ENCODE measurements at places on chromosomes 6 and 20.
A peak's percentile ranks its signal among the peaks of the same experiment; 100 is the strongest.

DNA sequence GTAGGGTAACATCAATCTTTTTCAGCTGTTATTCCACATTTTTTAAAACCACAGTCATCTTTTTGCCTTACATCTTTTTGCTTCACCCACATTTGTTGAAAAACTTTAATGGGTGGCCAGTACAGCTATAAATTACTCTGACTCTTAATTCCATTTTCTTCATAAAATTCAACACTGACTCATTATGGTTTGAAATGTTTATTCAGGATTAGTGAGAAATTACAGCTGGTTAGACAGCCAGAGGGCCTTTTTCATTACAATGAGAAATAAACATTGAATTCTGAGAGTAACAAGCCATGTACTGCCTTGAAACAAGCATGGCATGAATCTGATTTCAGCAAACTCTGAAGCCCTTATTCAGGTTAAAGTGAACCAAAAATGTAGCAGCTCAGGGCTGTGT is 19.5 kb downstream of the NDUFAF4 start:
- DNase-seq, result no peak

GRCh38 chr6:129492260-129492659 is 217.7 kb downstream of the ARHGAP18 start:
- DNase-seq, result no peak

GRCh38 chr6:120103618-120104017 is 754.1 kb upstream of the MAN1A1 start:
- no peak for DNase-seq

GRCh38 chr20:64247307-64247618 is 8.3 kb upstream of the PCMTD2 start:
- DNase-seq, result no peak

GRCh38 chr20:32019156-32019510 is 8.9 kb downstream of the CCM2L start:
- DNase-seq, result peak; percentile 50

- no peak for DNase-seq
These were observed 67.9 kb upstream of the MAP7 start for GRCh38 chr6:136618086-136618485.

DNA sequence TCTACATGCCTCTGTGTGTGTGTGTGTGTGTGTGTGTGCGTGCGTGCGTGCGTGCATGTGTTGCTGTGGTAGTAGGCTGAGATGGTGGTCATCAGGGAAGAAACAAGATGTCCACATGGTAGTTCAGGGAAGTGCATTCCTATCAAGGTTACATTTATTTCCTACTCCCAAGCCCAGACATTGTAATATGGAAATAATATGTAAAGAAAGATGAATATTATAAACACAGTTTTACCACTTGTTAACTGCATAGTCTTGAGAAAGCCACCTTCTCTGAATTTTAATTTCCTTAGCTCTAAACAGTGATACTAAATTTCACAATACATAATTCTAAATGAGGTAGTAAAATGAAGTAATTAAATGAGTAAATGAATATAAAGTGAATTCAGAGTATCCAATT is 14.0 kb downstream of the MEI4 start:
- DNase-seq, result no peak

DNA sequence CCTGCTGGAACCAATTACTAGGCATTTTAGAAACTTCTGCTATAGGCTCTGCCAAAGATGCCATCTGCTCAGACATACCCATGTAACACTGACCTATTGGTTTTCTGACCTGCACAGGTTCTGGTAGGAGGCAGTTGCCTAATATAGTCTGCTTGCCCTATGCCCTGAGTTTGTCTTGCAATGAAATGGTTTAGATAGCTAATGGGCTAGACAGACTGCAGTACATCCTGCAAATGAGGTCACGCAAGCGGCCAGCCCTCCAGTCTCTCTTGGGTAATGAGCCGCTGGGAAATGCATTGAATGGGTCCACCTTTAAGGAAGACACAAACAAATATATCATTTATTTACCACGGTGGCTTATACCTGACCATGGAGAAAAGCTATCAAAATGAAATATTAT is 90.6 kb upstream of the B3GAT2 start:
- DNase-seq, result no peak

DNA sequence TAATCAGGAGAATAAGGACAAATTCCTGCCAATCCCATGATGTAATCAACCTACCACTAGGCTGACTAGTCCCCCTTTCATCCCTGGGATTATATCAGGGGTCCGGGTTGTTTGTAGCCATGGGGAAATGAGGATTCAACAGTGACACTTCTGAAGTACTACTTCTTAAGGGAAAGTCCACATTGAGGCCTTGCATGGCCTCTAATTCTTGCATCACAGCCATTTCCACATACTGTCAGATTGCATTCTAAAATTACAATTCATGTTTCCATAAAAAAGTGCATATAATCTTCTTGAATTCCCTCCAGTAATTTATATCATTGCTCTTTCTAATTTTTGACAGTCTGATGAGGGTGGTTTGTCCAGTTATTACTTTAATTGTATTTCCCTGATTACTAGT is 184.2 kb downstream of the PHF3 start:
- DNase-seq, result no peak

- DNase-seq, result no peak
These were observed 306.3 kb downstream of the LAMA2 start for GRCh38 chr6:129189266-129189665.

DNA sequence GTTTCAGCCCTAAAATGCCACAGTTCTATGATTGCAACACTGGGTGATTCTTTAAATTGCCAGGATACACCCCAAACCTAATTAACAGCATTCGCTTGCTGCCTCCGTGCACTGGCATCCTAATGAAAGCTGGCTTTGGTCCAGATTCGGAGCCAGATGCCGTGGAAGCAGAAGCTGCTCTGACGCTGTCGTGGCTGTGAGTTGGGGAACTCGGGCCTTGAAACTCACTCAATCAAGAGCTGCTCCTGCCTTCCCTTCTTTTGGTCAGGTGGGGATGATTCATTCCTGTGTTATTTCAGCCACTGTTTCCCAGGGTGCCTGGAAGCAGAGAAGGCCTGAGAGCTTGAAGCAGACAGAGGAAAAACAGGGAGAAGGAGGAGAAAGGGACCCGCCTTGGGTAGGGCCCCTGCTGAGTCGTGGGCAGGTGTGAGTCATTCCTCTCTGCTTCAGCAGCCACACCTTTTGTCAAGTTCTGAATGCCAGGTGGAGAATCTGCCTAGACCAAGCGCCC is 36.2 kb upstream of the DSP start:
- DNase-seq, result peak; percentile 96

GRCh38 chr20:62659488-62660239 is 17.4 kb downstream of the SLCO4A1 start:
- DNase-seq, result no peak

DNA sequence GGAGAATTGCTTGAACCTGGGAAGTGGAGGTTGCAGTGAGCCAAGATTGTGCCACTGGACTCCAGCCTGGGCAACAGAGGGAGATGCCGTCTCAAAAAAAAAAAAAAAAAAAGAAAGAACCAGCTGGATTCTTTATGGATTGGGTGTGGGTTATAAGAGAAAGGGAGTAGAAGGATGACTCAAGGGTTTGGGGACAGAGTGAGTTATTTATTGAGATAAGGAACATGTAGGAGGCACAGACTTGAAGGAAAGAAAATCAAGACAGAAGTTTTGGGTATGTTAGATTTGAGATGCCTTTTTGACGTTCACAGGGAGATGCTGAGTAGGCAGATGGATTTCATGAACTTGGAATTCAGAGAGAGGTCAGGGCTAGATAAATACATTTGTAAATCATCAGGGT is 47.6 kb downstream of the KIZ start:
- no peak for DNase-seq

DNA sequence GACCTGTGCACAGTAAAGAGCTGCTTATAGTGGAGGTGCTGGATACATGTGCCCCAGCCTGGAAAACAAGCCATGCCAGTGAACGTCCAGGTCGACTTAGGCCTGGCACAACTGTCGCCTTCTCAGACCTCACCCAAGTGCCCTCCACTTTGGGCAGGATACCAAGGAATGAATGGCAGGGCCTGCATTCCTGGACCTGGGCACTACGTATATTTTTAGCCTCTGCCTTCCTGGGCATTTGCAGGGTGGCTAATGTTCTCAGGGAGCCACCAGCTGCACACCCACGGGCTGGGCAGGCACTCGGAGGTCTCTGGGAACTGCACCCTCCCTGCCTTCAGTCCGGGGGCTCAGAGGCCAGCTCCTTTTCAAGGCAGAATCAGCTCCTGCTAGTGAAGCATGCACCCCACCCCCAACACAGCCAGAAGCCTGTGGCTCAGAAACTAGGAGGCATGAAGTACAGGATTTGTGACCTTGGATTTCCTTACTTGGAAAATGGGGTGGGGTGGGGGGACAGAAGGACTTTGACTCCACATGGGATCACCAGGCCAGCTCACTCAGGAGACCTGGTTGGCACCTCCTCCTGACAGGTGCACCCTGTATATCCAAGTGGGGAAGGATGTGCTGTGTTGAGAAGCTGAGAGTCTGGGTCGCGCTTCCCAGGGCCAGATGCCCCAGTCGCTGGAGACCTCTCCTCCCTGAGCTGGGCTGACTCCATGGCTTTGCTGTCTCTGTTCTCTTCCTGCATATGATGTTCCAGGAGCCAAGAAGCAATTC is 2.5 kb upstream of the LSM14B start:
- no peak for DNase-seq

- no peak for DNase-seq
These were observed 699.7 kb downstream of the DHX35 start for GRCh38 chr20:39661833-39662232.

DNA sequence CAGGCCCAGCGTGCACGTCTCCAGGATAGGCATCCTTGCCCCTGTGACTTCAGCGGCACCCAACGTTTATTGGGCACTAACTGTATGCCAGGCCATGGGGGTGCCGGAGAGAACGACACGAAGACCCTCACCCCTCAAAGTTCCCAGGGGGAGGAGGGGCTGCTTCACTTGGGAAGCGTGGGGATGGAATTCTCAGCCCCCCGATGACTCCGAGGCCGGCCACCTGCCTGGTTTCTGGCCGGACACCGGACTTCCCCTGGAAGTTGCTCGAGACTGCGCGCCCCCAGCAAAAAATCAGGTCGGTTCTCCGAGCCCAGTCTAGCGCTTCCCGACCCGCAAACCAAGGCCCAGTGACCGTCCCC is 275 bp upstream of the MAVS start:
- DNase-seq, result peak; percentile 41

GRCh38 chr20:49646126-49646525 is 67.6 kb downstream of the B4GALT5 start:
- DNase-seq, result no peak

- no peak for DNase-seq
These were observed 44.8 kb downstream of the TCP11 start for GRCh38 chr6:35096129-35096862.

DNA sequence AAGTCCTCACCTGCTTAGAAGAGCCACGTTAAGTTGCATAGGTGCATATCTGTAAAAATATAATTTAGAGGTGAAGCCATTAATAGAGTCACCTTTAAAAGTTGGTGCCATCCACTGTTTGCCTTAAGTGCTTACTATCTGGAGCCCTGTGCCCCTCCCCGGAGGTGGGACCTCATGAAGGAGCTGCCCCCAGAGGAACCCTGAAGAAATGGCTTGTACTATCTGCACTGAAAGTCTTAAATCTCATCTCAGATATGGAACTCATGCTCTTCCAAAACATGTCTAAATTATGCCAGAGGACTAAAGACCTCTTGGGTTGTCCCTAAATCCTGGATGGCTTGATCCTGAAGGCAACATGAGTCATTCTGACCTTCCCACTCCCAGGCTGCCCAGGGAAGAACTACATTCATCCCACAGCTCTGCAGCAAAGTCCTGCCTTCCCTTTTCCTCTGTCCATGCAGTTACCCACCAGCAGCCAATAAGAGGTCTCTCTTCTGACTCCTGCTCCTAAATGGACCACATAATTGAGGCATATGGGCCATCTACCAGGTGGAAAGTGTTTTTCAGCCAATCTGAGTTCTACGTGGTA is 85.3 kb downstream of the ASXL1 start:
- DNase-seq, result no peak

DNA sequence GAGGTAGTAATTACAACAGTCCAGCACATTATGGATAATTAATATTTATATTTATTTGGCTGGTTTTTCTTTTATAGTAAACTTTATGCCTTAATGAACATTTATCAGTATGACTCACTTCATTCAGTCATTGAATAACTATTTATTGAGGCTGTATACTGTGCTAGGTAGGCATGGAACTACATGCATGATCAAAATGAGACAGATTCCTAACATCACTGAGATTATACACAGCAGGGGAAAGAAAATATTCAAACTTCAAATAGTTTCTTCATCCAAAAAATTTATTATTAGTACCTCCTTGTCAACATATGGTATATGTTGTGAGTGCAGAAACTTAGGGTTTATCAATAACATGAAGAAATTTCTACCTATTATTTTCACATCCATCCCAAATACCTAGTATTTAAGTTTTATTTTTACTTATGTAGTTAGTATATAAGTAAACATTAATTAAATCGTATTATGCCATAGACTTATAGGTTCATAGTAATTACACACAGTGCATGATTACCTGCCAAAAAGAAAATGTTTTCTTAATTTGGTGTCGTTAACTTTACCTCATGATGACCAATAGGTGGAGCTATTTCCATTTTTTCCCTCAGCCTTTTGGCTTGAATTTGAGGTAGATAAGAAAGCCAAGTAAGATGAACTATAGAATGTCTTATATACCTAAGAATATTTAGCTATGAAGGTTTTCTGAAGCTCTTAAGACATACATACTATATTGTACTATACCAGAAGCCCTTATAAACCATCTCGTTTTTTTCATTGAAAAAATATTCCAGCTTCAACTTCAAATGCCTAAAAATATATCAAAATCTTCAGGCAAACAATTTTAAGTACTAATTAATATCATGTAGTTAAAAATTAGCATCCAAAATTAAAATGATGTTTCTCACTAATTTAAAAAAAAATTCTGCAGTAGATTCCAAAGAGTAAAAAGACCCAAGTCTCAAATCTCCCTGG is 12.5 kb upstream of the TMEM30A start:
- DNase-seq, result no peak

DNA sequence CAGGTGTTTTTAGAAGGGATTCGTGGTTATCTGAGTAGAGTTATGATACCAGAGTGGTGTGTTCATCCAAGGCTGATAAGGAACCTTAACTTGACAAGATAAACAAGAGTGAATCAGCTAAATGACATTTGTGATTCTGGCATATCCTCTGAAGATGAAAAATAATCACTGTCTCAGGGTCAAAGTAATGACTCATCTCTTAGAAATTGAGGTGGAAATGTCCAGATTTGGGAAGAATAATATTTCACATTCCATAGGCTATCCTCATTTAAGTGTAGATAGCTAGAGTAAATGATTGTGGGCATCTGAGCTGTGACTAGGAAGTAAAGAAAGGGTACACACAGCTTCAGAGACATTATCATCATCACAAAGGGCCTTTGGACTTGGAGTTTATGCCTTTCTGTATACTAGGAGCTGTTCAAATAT is 255.7 kb downstream of the GJA1 start:
- no peak for DNase-seq

GRCh38 chr6:117546674-117547073 is 55.6 kb downstream of the GOPC start:
- DNase-seq, result no peak

Data from ELF-1 (cell line).